ENCODE measurements at places on chromosomes 6 and 20. TPM values are rescaled to one million over a fixed set of nuclear protein-coding genes. Genes with fewer than 3 reads are reported as not detected.
A peak's percentile ranks its signal among the peaks of the same experiment; 100 is the strongest.

The GABRR1 gene
- not detected for total RNA-seq

The TPX2 gene
- 51.0 TPM for total RNA-seq

The HIVEP2 gene
- 18.2 TPM for total RNA-seq

DNA sequence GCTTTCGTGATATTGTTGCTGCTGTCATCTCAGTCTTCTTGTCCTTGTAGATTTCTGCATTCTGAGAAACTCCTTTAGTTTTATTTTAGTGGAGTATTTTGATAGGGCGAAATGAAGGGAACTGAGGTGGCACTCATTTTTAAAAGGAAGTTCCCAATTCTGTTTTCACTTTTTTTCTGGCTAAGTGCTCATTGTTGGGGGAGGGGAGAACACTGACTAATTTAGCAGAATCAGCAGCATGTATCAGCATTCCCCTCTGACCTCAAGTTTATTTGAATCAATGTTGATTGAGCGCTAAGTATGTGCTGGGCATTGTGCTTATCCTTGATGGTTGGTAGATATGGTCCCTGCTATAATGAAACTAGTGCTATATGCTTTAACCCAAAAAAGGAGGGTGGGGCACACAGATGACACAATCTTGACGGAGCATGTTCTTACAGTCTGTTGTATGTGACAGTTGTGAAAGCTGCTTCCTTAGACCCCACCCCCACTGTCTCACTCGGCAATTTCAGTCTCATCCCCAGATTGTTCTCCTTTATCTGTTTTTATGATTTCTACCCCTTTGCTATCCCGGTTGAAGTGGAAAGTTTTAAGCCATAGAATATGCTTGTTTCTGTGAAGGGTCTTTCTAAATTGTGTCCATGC is 262.4 kb downstream of the SOX4 start:
- no peaks in the 10 kb centered on the region for H3K27me3 ChIP-seq
- H3K4me3 ChIP-seq = no peak overlapping the region
- no peak overlapping the region for H3K27ac ChIP-seq
- H3K4me1 ChIP-seq = peaks cover 10% of the 10 kb centered on the region

DNA sequence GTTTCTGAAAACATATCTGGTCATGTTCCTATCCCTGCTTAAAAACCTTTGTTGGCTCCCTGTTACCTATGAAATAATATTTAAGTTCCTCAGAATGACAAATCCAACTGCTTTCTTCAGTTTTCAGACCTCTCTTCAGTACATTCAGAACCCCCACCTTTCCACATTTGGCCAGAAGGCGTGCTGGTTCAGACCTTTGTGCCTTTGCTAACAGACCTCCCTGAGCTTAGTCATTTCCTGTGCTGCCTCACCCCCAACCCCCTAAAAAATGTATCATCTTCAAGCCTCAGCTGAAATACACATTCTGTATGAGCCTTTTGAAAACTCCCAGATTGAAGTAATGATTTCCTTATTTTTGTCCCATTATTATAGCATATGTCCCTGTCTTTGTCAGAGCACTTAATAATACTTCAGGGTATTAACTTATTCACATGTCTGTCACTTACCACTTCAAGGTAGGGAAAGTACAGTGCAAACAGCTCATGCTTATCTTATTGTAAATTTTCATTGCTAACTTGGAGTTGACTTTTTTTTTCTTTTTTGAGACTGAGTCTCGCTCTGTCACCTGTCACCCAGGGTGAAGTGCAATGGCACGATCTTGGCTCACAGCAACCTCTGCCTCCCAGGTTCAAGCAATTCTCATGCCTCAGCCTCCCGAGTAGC is 19.7 kb downstream of the FAM217A start:
- peaks cover 20% of the 10 kb centered on the region for H3K36me3 ChIP-seq
- peaks cover 39% of the 10 kb centered on the region for H3K4me1 ChIP-seq
- DNase-seq = no peak
- no peaks in the 10 kb centered on the region for H3K27me3 ChIP-seq

- H3K4me3 ChIP-seq = no peak overlapping the region
- DNase-seq = no peak
- no peaks in the 10 kb centered on the region for H3K36me3 ChIP-seq
- H3K4me1 ChIP-seq = no peaks in the 10 kb centered on the region
- no peaks in the 10 kb centered on the region for H3K27me3 ChIP-seq
Observed at GRCh38 chr20:42102000-42102399, 483.8 kb upstream of the CHD6 start.

GRCh38 chr6:142851601-142852000 is 93.4 kb downstream of the HIVEP2 start:
- DNase-seq = no peak
- H3K27ac ChIP-seq = no peak overlapping the region
- H3K27me3 ChIP-seq = no peaks in the 10 kb centered on the region
- H3K4me3 ChIP-seq = no peak overlapping the region
- H3K36me3 ChIP-seq = no peaks in the 10 kb centered on the region
- H3K4me1 ChIP-seq = peaks cover 52% of the 10 kb centered on the region

- H3K36me3 ChIP-seq = no peaks in the 10 kb centered on the region
- H3K27me3 ChIP-seq = no peaks in the 10 kb centered on the region
- H3K4me3 ChIP-seq = no peak overlapping the region
- DNase-seq = no peak
- peaks cover 10% of the 10 kb centered on the region for H3K4me1 ChIP-seq
Observed at GRCh38 chr6:11378639-11379038, 146.2 kb upstream of the NEDD9 start.

GRCh38 chr6:140303218-140303949 is 928.9 kb upstream of the CITED2 start:
- H3K4me3 ChIP-seq = no peak overlapping the region
- DNase-seq = no peak
- H3K27ac ChIP-seq = no peak overlapping the region
- H3K36me3 ChIP-seq = no peaks in the 10 kb centered on the region

DNA sequence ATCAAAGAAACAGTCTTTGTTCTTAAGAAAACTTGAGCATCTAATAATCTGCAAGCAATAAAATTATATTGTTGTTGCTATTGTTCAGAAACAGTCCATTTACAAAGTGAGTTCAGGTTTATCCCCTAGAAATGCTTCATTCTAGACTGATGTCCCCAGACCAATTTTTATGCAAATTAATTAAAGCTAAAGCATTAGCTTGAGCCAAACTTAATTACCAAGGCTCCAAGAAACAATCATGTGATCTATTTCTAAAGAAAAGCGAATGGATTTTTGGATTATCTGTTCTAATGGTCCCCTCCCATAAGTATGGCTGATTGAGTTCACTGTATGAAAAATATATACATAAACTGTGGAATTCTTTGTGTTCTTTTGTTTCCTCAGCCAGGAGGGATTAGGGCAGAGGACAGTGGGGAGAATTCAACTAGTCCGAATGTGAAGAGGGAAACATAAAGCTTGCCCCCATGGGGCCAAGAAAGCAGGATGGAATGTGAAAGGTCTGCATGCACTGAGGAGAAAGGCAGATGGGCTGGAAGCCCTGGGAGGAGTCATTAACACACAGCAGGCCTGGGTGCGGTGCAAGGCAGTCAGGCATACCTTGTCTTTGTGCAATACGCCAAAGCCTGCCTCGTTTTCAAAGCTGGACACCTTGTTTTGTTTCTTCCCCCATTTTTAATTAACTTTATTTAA is 597.1 kb downstream of the KIF16B start:
- H3K36me3 ChIP-seq = no peaks in the 10 kb centered on the region
- DNase-seq = no peak
- no peaks in the 10 kb centered on the region for H3K4me1 ChIP-seq
- no peak overlapping the region for H3K4me3 ChIP-seq
- no peaks in the 10 kb centered on the region for H3K27me3 ChIP-seq

- peaks cover 10% of the 10 kb centered on the region for H3K4me1 ChIP-seq
- DNase-seq = no peak
- H3K4me3 ChIP-seq = no peak overlapping the region
- H3K36me3 ChIP-seq = no peaks in the 10 kb centered on the region
- no peak overlapping the region for H3K27ac ChIP-seq
Observed at GRCh38 chr6:112833581-112834131, 486.5 kb downstream of the RFPL4B start.

- H3K4me3 ChIP-seq = no peak overlapping the region
- H3K36me3 ChIP-seq = no peaks in the 10 kb centered on the region
- DNase-seq = peak; percentile 15
- peaks cover 12% of the 10 kb centered on the region for H3K4me1 ChIP-seq
- H3K27me3 ChIP-seq = peaks cover 4% of the 10 kb centered on the region
- H3K27ac ChIP-seq = no peak overlapping the region
Observed at GRCh38 chr6:43982084-43982625, 145.1 kb downstream of the MRPL14 start.

- peaks cover 38% of the 10 kb centered on the region for H3K27me3 ChIP-seq
- no peaks in the 10 kb centered on the region for H3K4me1 ChIP-seq
- H3K4me3 ChIP-seq = no peak overlapping the region
- H3K27ac ChIP-seq = no peak overlapping the region
Observed at GRCh38 chr20:40949346-40949745, 79.3 kb upstream of the TOP1 start.

GRCh38 chr6:49565855-49566254 is 15.4 kb downstream of the C6orf141 start:
- no peaks in the 10 kb centered on the region for H3K4me1 ChIP-seq
- no peak overlapping the region for H3K27ac ChIP-seq
- DNase-seq = no peak
- peaks cover 3% of the 10 kb centered on the region for H3K36me3 ChIP-seq
- H3K4me3 ChIP-seq = no peak overlapping the region

DNA sequence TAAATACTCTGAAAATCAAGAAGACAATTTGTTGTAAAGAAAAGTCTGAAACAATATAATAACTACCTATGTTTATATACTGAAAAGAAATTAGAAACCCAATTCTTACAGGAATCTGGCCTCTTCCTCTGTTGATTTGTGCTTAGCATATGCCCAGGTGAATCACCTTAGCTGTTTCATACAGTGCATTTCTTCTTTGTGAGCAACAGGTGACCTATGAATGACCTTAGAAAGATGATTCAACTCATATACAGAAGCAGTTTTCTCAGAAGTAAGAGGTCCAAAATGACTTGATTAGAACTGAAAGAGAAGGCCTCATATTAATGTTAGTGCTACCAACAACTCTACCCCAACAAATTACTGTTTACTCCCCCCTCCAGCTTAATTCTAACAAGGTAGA is 419.5 kb upstream of the ID4 start:
- no peak overlapping the region for H3K4me3 ChIP-seq
- H3K36me3 ChIP-seq = no peaks in the 10 kb centered on the region
- no peak overlapping the region for H3K27ac ChIP-seq
- peaks cover 3% of the 10 kb centered on the region for H3K4me1 ChIP-seq
- no peaks in the 10 kb centered on the region for H3K27me3 ChIP-seq

DNA sequence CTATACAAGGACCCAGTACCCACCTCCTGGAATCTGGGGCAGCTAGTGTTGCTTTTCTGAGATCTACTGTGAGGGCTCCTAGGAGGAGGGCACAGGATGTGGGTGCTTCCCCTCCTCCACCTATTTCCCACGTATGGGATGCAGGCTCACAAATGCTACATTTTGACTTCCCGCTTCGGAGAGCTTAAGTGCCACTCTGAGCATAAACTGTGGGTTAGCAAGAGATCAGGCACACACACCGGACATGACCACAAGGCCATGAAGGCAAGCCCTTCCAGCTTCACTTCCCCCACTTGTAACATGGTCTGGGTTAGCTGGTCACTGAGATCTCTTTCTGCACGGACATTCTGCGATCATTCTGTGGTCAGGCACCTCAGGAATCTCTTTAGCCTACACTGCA is 15.7 kb upstream of the TGM3 start:
- H3K27ac ChIP-seq = no peak overlapping the region
- H3K4me3 ChIP-seq = no peak overlapping the region
- H3K4me1 ChIP-seq = no peaks in the 10 kb centered on the region
- DNase-seq = no peak

DNA sequence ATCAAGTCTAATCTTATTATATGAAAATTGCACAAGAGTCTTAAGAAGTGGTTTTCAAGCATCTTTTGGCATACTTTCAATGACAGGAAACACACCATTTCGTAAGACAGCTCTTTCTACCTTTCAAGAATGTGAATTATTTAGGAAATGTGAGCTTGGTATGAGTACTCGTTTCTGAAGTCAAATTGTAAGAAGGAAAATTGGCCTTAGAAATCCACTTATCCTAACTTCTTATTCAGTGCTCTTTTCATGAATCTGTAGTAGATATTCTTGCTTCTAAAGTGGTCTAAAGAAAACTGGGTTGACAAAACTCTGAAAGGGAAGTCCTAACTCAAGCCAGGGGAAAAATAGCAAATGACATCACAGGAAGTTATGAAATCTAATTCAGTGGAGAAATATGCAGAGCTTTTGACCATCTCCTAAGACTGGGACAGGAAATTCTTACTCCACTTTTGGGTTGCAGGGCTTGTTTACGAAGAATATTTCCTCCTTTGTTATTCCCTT is 38.5 kb upstream of the OGFRL1 start:
- no peaks in the 10 kb centered on the region for H3K27me3 ChIP-seq
- no peaks in the 10 kb centered on the region for H3K36me3 ChIP-seq

GRCh38 chr6:13228264-13229204 is 99.8 kb downstream of the TBC1D7 start:
- H3K4me3 ChIP-seq = no peak overlapping the region
- H3K27ac ChIP-seq = no peak overlapping the region
- no peak for DNase-seq
- H3K27me3 ChIP-seq = peaks cover 1% of the 10 kb centered on the region

DNA sequence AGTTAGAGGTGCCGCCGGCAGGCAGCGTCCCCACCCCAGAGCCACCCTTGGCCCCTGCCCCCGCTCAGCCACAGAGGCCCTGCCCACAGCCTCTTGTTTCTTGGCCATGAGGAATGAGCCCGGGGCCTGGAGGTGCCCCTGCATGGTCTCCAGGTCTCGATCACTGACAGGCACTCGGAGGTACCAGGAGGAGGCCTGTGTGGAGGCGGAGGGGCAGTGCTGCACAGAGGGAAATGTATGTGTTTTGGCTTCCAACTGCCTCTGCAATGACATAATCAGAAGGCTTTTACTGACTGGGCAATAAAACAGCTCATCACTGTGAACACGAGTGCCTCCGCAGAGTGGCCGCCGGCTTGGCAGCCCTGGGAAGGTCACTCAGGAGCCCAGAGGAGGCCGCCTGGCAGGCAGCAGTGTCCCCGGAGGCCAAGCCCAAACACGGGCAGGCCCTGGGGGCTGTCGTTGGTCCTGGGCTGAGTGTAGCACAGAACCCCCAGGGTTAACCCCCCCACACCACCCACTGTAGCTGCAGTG is 61.1 kb upstream of the GATA5 start:
- H3K4me1 ChIP-seq = no peaks in the 10 kb centered on the region
- no peak for DNase-seq
- no peak overlapping the region for H3K27ac ChIP-seq
- H3K27me3 ChIP-seq = peaks cover 4% of the 10 kb centered on the region
- no peak overlapping the region for H3K4me3 ChIP-seq

DNA sequence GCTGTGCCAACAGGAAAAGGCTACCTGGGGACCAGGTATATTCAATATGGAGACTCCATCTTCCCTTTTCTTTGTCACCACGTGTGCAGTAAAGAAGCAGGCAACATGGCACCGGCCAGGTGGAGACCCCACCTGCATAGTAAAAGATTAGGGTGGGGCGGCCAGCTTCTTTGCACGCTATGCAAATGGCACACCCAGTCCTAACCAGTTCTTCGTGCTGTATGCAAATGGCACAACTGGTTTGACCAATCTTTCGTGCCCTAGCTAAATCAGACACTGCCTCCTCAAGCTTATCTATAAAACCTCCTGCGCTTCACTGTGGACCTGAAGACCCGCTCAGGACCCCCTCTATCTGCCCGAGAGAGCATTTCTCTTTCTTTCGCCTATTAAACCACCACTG is 88.8 kb upstream of the EZR start:
- H3K27ac ChIP-seq = no peak overlapping the region
- no peak overlapping the region for H3K4me3 ChIP-seq
- peaks cover 11% of the 10 kb centered on the region for H3K36me3 ChIP-seq
- no peak for DNase-seq
- H3K27me3 ChIP-seq = no peaks in the 10 kb centered on the region

- H3K4me3 ChIP-seq = no peak overlapping the region
- no peak overlapping the region for H3K27ac ChIP-seq
- no peaks in the 10 kb centered on the region for H3K4me1 ChIP-seq
Observed at GRCh38 chr20:49096203-49096730, 50.2 kb downstream of the CSE1L start.
